ENCODE measurements at places on chromosomes 6 and 20.

GRCh38 chr20:63804308-63804636 is 26.8 kb downstream of the ZBTB46 start:
- DNase-seq = no peak

- DNase-seq = no peak
These were observed 620 bp upstream of the DEK start for GRCh38 chr6:18264923-18265377.

GRCh38 chr6:34517461-34517881 is 38.7 kb downstream of the SPDEF start:
- DNase-seq = no peak

DNA sequence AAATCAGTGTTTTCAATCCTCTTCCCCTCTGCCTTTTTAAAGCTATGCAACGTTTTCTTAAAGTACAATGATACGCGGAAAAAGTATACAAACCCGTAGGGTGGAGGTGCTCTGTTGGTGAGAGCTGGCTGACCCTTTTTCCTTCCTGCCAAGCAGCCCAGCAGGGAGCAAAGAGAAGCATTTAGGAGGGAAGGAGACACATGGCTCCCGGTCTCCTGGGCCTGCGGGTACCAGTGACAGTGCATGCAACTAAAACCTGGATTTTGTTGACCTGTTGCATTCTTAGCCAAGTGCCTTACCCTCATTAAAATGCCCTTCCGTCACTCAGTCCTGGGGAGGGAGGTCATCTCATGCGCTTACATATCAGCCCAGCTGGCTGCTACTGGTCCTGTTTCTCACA is 87.2 kb downstream of the SLX4IP start:
- DNase-seq = no peak

DNA sequence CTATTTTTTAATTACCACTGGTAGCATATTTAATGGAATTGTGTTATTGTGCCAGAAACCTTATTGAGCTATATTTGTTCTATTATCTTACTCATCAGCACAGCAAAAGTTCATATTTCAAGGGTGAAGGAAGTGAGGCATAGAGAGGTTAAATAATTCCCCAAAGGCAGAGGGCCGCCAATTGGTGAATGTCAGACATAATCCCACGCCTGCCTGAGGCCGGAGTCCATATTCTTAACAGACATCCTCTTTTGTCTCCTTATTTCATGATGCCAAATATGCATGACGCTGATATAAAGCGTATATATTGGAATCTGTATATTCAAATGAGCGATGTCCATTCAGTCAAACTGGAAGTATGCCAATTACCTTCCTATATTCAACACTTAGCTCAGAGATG is 505.0 kb upstream of the SLC35B3 start:
- DNase-seq = no peak

DNA sequence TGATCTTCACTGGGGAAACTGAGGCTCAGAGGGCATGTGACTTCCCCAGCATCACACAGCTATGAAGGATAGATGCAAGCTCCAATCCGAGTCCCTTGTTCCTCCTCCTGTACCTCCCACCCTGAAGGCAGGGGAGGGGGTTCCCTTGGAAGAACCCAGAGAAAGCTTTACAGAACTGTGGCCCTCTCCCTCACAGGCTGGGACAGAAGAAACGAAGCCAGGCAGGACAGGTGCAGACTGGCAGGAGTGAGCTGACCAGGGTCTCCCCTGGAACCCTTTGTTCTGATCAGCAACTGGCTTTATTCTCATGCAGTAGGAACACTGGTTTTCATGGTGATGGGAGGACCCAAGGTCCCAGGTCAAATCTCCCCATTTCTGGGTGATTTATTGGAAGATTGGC is 90.2 kb downstream of the TMEM242 start:
- no peak for DNase-seq

GRCh38 chr6:69663215-69663614 is 133.6 kb downstream of the LMBRD1 start:
- no peak for DNase-seq

- no peak for DNase-seq
These were observed 17.3 kb downstream of the RAMACL start for GRCh38 chr6:166569206-166569605.

DNA sequence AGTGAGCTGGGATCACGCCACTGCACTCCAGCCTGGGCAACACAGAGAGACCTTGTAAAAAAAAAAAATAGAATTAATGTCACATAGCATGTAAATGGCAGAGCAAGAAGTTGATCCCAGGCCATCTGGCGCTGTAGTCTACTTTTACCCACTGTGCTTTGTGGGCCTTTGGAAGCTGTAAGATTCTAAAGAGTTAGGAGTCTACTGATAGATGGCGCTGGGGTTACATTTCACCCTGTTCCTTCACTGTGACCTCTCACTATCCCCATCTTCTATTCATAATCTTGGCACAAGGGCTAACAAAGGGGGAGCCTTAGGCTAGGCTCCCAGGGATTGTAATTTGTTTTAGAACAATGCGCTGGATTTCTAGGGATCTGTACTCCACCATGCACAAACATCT is 24.4 kb downstream of the SIRPD start:
- DNase-seq = no peak

DNA sequence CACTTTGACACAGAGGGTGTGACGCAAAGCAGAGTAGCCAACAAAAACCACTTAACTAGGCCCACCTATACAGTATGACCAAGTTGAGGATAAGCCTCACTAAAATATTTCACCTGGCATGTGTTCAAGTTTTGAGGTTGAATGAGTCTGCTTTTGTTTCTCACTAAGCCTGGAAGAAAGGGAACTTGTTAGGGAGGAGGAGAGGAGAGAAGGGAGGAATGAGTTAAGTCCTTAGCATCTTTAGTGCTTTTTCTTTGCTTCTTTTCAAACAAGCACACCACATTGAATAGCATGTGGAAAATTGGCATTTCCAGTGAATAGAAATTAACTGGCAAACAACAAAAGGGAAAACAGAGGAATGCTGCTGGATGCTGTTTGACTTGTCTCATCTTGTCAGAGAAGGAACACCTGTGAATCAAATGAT is 461.9 kb downstream of the GJA1 start:
- no peak for DNase-seq

GRCh38 chr6:142871910-142872331 is 73.1 kb downstream of the HIVEP2 start:
- no peak for DNase-seq

GRCh38 chr20:50758992-50759391 is 27.6 kb downstream of the PARD6B start:
- DNase-seq = no peak

DNA sequence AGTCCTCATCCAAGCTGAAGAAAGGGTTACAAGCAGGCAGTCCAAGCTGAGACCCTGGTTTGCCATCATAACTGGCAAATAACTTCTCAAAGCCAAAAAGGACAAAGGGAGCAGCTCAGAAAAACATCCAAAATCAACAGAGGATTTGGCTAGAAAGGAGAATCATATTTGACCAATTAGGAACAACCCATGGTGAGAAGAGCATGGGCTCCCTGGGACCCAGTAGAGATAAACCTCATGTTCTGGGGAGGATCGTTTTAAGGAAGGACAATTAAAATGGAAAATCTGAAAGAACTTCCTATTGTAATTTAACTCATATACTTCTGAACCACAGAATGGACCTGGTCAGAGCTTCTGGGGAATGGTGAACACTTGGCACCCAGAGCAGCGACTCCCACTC is 71.5 kb downstream of the PRND start:
- no peak for DNase-seq

GRCh38 chr6:55826941-55827340 is 48.4 kb downstream of the BMP5 start:
- no peak for DNase-seq

GRCh38 chr20:8932192-8933165 is 136.4 kb upstream of the PLCB4 start:
- DNase-seq = no peak

- no peak for DNase-seq
These were observed 110.5 kb downstream of the TULP4 start for GRCh38 chr6:158422629-158423238.

DNA sequence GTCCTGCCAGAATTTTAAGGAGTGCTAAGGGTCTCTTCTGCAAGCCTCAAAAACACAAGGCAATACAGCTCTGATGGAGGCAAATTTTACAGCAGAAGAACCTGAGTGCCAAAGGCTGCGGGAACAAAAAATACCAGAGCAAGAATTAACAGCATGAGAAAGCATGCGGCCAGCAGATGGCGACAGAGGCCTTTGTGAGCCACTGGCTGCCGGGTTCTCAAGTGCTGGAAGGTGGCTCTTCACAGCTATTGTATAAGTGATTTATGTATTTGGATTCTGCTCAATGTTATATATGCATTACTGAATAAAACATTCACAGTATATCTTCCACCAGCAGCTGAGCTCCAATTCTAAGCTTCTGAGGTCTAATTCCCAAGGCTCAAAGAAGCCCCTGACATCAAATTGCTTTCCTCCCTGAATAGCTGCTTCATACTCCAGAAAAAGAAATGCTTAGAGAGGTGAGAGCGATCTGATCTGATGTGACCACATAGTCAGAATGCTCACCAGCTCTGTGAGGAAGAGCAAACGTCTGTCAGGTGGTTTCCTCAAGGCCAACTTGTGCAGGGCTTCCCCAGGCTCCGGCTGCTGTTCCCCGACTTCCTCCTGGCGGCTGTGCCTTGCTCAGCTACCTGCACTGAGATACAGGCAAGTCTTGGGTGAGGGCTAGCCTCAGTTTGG is 58.6 kb downstream of the PPP1R3G start:
- peak; percentile 72 for DNase-seq

DNA sequence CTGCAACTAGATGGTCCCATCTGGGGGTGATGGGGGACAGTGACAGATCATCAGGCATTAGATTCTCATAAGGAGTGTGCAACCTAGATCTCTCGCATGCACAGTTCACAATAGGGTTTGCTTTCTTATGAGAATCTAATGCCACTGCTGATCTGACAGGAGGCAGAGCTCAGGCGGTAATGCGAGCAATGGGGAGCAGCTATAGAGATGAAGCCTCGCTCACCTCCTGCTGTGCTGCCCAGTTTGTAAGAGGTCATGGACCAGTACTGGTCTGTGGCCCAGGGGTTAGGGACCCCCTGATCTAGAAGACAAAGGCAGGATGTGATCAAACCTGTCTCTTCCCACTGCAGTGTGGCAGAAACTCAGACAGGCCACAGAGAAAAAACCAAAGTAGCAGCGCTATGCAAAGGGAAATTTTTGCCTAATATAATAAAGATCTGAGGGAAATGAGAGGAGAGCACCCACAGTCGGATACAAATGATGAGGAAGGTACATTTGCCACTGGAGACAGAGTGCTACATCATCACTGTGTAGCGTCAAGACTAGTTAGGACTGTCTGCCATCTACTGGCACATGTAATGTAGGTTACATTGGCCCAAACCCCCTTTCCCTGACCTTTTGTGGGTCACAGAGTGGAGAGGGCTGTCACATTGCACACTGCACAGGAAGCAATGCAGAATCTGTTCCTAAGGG is 4.1 kb upstream of the LY86 start:
- DNase-seq = no peak

DNA sequence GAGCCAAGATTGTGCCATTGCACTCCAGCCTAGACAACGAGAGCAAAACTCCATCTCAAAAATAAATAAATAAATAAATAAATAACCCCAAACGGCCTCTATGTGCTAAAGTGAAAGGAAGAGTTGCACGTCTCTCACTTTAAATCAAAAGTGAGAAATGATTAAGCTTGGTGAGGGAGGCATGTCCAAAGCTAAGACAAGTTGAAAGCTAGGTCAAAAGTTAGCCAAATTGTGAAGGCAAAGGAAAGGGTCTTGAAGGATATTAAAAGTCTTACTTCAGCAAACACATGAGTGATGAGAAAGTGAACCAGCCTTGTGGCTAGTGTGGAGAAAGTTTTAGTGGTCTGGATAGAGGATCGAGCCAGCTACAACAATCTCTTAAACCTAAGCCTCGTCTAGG is 14.3 kb downstream of the ZBP1 start:
- no peak for DNase-seq

DNA sequence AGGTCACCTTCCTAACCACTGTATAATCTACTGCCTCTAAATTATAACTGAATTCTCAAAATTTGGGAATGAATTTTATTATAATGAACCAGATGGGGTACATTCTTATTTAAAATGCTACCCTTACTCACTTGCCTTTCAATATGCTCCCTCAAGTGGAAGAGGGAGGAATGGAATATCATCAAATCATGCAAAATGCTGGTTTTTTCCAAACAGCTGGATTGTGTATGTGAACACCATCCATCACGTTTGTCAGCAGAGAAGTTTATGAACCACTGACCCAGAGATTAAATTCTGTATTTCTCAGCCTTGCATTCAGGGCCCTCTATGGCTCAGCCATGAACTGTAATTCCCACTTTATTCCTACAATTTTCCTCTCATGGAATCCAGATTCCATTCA is 40.5 kb downstream of the CBLN4 start:
- DNase-seq = no peak

- no peak for DNase-seq
These were observed 5.8 kb downstream of the UNC93A start for GRCh38 chr6:167296902-167297301.

DNA sequence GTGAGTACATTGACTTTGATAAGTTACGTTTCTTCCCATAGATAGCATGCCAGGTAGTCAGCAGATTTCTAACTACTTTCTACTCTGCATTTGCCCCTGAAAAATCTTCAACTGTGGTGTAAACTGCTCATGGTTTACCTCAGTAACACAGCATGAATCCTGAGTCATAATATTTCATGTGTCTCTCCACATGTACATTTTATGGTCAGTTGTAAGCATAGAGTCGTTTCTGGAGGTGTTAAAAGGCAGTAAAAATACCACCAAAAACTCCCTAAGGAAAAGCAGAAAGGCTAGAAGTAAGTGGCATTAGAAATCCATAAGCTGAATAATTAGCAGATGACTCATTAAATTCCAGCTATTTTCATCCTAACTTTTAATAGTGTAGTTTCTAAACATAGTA is 4.1 kb upstream of the GPR63 start:
- no peak for DNase-seq

DNA sequence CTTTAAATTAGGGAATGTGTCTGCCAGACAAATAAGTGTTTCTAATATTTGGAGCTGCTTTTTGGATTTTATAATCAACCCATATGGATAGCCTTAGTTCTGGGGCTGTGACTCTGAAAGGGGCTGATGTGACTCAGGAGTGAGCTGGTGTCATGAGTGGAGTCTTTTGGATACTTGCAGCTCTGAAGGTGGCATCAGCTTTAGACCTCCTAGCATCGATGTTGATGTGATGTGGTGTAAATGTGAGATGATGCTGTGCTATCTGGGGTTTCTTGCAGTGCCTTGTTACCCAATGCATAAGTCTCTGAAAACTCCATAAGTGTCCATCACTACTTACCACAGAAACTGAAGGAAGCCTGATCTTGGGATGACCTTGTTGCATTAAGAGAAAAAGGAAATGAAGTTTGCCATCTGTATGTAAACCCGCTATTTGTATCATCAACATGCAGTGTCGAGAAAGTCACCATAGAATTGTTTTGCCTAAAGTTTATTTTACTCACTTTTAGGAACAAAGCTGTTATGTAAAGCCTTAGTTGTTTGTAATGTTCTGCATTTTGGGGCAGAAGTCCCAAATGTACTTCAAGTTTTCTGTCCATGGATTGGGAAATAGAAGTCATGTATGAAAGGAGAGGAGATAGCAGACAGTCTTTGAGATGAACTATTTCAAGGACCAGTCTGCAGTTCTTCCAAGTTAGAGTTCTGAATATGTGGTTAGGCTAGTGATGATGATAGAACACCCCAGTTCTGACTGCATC is 8.0 kb downstream of the FOXO3 start:
- no peak for DNase-seq

Measured in activated T-cell treated with anti-CD3 and anti-CD28 coated beads for 48 hours (primary cell).